ENCODE measurements at places on chromosomes 1 and 21. TPM values are rescaled to one million over a fixed set of nuclear protein-coding genes. Genes with fewer than 3 reads are reported as not detected.
A peak's percentile ranks its signal among the peaks of the same experiment; 100 is the strongest.

Gene BARHL2
- total RNA-seq, result not detected

Gene KIF14
- 1.2 TPM for total RNA-seq

GRCh38 chr1:11885916-11886315 is 27.2 kb upstream of the NPPB start:
- no peak for DNase-seq

DNA sequence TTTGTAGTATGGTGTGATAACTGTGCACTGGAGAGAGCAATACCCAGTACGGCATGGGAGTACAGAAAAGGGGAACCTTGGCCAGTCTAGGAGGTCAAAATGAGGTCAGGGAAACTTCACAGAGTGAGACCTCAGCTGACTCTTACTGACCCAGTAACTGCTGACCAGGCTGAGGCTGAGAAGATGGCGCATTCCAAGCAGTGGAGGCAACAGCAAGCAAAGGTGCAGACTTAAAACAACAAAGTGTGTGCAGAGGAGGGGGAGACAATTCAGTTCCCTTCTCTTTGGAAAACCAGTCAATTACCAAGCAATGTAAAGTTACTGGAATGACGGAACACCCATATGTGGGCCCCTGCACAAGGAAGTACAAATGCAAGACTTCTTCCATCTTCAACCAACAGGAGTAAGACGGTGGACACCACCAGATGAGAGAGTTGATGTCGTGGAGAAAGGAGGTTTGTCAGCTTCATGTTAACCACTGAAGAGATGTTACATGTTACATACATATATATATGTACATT is 54.6 kb upstream of the PRDX6 start:
- no peak for DNase-seq

- peak; percentile 22 for DNase-seq
Measured at GRCh38 chr21:16418226-16418625, 688.4 kb downstream of the USP25 start.

DNA sequence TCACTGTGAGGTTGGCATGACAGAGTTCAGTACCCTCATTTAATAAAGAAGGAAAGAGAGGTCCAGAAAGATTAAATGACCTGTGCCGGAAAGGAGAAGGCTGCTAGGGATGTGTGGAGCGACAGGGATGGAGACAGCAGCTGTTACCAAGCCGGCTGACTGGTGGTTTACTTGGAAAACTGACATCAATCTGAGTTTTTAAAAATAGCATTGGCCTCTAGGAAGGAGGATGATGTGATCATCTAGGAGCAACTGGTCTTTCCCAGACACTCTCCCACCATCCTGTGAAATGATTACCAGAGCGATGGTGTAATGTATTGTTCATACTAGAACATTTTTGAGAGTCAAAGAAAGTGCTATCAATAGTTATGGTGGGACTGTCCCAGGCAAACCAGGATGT is 154.4 kb downstream of the ZSCAN20 start:
- no peak for DNase-seq

Data from lung microvascular endothelial cell (primary cell).